ENCODE measurements at places on chromosomes 7 and 10. TPM values are rescaled to one million over a fixed set of nuclear protein-coding genes. Genes with fewer than 3 reads are reported as not detected.

WEE2 gene
- not detected for total RNA-seq

GPR15LG gene
- total RNA-seq = not detected

GBX1 gene
- not detected for total RNA-seq

SLC25A28 gene
- total RNA-seq = 86.2 TPM

RPEL1 gene
- not detected for total RNA-seq

NPTX2 gene
- total RNA-seq = 0.09 TPM

DNA sequence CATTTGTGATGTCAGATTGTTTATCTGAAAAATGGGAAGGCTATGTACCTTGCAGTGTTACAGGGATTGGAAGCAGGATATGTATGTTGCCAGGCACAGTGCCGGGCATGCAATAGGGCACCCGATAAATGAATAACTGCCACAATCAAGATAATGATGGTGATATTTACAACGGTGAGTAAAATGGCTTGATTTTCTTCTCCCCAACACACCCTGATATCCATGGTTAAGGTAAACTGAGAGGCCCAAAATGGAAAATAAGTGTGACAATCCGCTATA, 108.3 kb downstream of the CYP26A1 start:
- H3K4me1 ChIP-seq = no peaks in the 10 kb centered on the region
- DNase-seq = no peak
- H3K27me3 ChIP-seq = peaks cover 14% of the 10 kb centered on the region
- no peak overlapping the region for H3K27ac ChIP-seq
- no peak overlapping the region for H3K4me3 ChIP-seq
- no peaks in the 10 kb centered on the region for H3K36me3 ChIP-seq

GRCh38 chr10:132393695-132394181, 3.3 kb upstream of the PWWP2B start:
- DNase-seq = no peak
- H3K27me3 ChIP-seq = no peaks in the 10 kb centered on the region
- no peak overlapping the region for H3K4me3 ChIP-seq
- H3K27ac ChIP-seq = no peak overlapping the region

DNA sequence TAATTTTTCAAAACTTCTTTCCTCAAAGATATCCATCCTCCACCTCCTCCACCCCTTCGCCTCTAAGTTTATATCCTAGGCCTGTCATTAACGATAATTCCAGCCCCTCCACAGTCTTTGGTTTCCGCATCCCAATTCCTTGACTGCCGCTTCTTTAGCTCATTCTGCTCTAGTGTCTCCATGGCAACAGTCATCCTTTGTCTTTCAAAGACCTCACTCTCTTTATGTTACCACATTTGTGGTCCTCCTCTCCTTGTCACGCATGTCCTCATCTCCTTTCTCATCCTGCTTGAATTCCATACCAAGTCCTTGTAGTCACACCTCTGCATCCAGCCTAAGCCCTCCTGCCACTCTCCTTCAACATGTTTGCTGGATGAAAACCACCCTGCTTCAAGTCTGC, 511.2 kb upstream of the KLF6 start:
- no peaks in the 10 kb centered on the region for H3K27me3 ChIP-seq
- no peaks in the 10 kb centered on the region for H3K4me1 ChIP-seq
- H3K36me3 ChIP-seq = no peaks in the 10 kb centered on the region
- H3K27ac ChIP-seq = no peak overlapping the region
- H3K4me3 ChIP-seq = no peak overlapping the region

GRCh38 chr10:15182540-15183207, 14.2 kb upstream of the NMT2 start:
- H3K27ac ChIP-seq = peak overlapping the region; percentile 69
- DNase-seq = no peak
- H3K4me3 ChIP-seq = no peak overlapping the region
- H3K27me3 ChIP-seq = no peaks in the 10 kb centered on the region

- DNase-seq = no peak
- no peaks in the 10 kb centered on the region for H3K36me3 ChIP-seq
- H3K27ac ChIP-seq = no peak overlapping the region
Measured at GRCh38 chr7:147013825-147014224, 897.2 kb downstream of the CNTNAP2 start.

- H3K27ac ChIP-seq = no peak overlapping the region
- H3K27me3 ChIP-seq = no peaks in the 10 kb centered on the region
- no peaks in the 10 kb centered on the region for H3K4me1 ChIP-seq
Measured at GRCh38 chr10:10055656-10056442, 961.8 kb upstream of the CELF2 start.

DNA sequence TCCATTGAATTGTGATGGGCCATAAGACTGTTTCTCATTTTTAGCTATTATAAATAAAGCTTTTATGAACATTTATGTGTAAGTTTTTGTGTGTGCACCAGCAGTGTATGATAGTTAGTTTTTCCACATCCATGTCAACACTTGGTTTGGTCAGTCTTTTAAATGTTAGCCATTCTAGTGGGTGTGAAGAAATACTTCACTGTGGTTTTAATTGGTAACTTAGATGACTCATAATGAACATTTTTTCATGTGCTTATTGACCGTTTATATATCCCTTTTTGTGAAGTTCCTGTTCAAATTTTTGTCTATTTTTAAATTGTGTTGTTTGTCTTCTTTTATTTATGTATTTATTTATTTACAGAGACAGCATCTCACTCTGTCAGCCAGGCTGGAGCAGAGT, 23.6 kb upstream of the PDK4 start:
- DNase-seq = no peak
- no peak overlapping the region for H3K4me3 ChIP-seq
- H3K4me1 ChIP-seq = no peaks in the 10 kb centered on the region

DNA sequence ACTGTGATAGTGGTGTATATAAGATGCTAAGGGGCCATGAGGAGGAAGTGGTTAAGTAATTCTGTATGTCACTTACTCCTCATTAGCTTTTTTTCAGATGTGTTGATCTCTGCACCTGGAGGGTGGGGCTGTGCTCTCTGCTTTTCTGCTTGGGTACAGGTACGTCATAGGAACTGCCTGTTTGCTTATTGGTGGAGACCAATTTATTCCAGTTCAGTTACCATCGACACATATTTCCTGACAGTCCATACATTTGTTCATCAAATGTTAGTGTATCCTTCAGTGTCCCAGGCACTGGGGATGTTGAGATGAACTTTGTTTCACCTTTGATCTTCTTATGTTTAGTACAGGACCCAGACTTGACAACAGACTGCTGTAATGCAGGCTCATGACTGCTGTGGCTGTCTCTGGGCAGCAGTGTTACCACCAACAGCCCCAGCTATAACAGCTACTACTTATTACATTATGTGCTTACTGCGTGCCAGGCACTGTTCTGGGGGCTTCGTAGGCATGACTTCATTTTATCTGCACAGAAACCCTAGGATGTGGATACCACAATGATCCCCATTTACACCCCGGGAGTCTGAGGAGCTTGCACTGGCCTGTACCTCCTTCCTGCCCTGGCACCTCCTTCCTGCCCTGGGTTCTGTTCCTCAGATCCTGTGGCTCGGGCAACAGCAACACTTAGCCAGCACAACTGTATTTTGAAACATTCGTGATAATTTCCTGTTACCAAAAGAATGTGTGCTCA, 87.4 kb downstream of the BUB3 start:
- H3K27me3 ChIP-seq = no peaks in the 10 kb centered on the region
- no peaks in the 10 kb centered on the region for H3K36me3 ChIP-seq
- H3K27ac ChIP-seq = peak overlapping the region; percentile 95

DNA sequence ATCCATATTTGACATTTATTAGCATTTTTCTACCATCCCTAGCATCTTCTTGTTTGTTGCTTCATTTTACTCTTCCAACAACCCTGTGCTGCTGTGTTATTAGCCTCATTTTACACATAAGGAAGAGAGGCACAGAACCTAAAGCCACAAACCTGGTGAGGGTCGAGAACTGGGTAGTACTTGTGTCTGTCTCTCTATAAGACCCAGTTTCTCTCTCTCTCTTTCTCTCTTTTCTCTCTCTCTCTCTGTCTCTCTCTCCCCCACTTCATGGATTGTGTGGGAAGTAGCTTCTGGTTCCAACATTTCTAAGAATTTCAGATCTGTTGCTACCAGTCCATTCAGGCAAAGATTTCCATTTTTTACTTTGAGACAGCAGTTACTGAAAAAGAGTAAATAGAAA, 1.4 kb upstream of the FRA10AC1 start:
- H3K27ac ChIP-seq = peak overlapping the region; percentile 79
- peak overlapping the region; percentile 82 for H3K4me3 ChIP-seq
- no peaks in the 10 kb centered on the region for H3K27me3 ChIP-seq
- H3K36me3 ChIP-seq = peaks cover 3% of the 10 kb centered on the region
- DNase-seq = no peak

- peaks cover 31% of the 10 kb centered on the region for H3K36me3 ChIP-seq
- peak overlapping the region; percentile 51 for H3K27ac ChIP-seq
- DNase-seq = no peak
- no peaks in the 10 kb centered on the region for H3K27me3 ChIP-seq
- no peak overlapping the region for H3K4me3 ChIP-seq
- H3K4me1 ChIP-seq = peaks cover 28% of the 10 kb centered on the region
Measured at GRCh38 chr10:112467541-112468075, 20.6 kb downstream of the VTI1A start.

- no peak overlapping the region for H3K4me3 ChIP-seq
- no peak for DNase-seq
- peak overlapping the region; percentile 11 for H3K27ac ChIP-seq
- H3K36me3 ChIP-seq = no peaks in the 10 kb centered on the region
- peaks cover 9% of the 10 kb centered on the region for H3K4me1 ChIP-seq
Measured at GRCh38 chr7:140591180-140591902, 49.3 kb downstream of the DENND2A start.

Data from activated T-cell treated with anti-CD3 and anti-CD28 coated beads, Interleukin-2, amount 50 U/mL, for 72 hours (primary cell).